ENCODE measurements at places on chromosomes 6 and 20.

- no peak for DNase-seq
These were observed 31.6 kb upstream of the PRL start for GRCh38 chr6:22328474-22328873.

GRCh38 chr6:169172456-169172855 lies 81.2 kb downstream of the THBS2 start:
- DNase-seq: no peak

DNA sequence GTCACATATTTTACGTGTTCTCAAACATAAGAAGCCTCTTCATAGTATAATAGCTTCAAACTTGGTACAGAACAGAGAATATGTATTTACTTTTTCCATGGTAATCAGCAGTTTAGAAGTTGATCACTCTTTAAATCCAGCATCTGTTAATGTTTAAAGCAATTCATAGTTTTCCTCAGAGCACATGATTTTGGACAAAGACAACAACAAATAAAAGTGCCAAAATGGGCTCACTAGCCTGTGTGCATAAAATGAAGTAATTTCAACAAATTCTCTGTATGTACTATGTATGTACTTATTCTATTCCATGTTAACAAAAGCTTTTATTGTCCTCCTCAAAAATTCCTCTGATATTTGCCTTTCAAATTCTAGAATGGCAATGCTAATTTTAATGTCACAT lies 38.1 kb upstream of the UST start:
- DNase-seq: no peak

DNA sequence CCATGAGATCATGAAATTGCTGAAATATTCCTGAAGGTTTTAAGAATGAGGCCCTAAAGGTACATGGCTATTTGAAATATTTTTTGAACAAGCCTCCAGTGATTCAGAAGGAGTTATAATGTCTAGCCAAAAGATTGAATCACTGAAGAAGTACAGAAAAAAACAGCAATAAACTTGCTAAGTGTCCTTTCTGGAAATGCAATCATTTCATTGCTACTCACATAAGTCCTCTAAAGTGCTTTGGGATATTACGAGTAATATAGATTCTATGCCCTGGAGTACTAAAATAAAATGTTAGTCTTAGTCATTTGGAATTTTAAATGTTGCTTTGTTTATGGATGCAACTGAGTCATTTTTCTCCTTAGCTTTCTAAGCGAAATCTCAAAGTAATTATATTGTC lies 32.7 kb downstream of the CENPW start:
- no peak for DNase-seq

DNA sequence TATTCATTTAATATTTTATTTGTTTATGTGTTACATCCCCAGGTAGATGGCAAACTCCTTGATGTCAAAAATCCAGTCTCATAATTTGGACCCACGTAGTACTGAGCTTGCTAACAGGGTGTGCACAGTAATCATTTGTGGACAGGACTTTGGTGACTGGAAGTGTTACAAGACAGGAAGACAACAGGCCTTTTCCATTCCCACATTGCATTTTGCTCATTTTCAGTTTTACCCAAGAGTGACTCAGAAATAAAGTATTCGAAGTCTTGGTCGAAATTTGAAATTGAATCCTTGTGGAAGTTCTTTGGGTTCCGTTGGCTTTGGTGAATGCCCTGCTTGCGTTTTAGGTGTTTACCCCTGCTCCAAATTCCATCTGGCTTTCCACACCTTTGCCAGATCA lies 63.0 kb upstream of the THBS2 start:
- DNase-seq: no peak
